ENCODE measurements at places on chromosomes 2 and 18.

- no peak for DNase-seq
Observed at GRCh38 chr18:60880184-60880583, 453.0 kb upstream of the CDH20 start.

DNA sequence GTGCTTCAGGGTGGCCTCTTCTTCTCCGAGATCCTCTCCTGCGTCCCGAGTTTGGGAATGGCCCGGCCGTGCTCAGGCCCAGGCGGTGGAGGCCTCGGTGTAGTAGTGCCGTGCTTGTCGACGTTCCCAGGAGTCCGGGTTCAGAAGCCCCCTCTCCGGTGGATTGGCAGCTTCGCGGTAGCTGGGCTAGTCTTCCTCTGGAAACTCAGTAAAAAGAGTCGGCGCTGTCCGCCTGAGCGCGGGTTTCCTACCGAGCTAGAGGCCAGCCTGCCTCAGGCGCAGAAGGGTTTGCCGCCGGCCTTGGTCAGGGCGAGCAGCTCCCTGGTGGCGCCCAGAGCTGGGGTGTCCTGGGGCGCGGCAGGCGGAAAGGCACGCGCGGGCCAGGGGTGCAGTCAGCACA, 3.2 kb downstream of the RALBP1 start:
- DNase-seq: no peak

DNA sequence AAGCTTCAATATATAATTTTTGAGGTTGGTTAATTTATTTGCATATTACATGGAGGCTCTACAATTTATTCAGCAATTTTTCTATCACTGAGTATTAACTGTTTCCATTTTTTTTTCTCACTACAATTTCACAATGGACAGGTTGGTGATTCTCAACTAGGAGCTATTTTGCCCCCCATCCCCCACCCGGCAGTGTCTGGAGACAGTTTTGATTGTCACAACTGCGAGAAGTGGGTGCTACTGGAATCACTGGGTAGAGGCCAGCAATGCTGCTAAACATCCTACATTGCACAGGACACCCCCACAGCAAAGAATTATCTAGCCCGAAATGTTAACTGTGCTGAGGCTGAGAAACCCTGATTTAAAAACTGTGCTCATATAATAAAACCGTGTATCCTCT, 82.6 kb downstream of the CCDC93 start:
- no peak for DNase-seq

DNA sequence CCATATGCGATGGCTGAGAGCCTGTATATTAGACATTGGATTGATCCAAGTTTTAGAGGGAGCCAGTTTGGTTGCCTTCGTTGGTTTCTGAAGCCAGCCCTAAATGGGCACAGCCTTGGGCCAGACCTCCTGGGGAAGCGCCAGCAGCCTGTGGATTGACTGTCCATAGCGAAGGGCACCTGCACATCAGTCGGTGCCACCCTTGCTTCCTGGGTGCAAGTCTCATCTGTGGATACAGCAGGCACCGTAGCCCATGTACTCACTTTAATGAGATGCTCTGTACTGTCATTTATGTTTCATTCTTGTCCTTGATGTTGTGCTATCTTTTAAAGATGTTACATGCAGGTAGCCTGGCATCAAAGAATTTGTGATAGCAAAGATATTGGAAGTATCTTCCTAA, 536.4 kb upstream of the NRP2 start:
- DNase-seq: no peak

GRCh38 chr18:49795612-49796552, 17.5 kb downstream of the ACAA2 start:
- DNase-seq: no peak

DNA sequence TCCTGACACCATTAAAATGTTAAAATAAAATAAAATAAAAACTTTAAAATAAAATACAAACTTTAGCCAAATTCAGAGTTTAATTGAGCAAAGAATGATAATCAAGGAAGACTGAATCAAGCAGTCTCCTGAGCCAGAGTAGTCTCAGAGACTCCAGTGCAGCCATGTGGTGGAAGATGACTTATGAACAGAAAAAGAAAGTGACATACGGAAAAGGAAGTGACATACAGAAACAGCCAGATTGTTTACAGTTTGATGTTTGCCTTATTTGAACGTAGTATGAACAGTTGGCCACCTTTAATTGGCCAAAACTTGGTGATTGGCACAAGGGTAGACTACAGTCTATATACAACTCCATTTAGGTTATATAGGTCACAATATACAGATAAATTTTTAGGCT, 787.2 kb downstream of the ADCYAP1 start:
- DNase-seq: no peak
